A549 treated with Hydrocortisone at 1 μM for 4 hours (cell line): ENCODE measurements at places on chromosomes 6 and 20. TPM values are rescaled to one million over a fixed set of nuclear protein-coding genes. Genes with fewer than 3 reads are reported as not detected.

C20orf141 gene
- 0.28 to 0.69 TPM (median 0.53 TPM) in 5 replicates for total RNA-seq

PLTP gene
- 1.4 to 1.9 TPM (median 1.7 TPM) in 5 replicates for total RNA-seq

FAM217A gene
- not detected in 5 replicates for total RNA-seq

PAK5 gene
- not detected in 5 replicates for total RNA-seq

PIGU gene
- 26.3 to 29.0 TPM (median 27.9 TPM) in 5 replicates for total RNA-seq

SLC17A4 gene
- not detected in 5 replicates for total RNA-seq

E2F1 gene
- total RNA-seq = 22.3 to 29.6 TPM (median 27.4 TPM) in 5 replicates
